ENCODE measurements at places on chromosomes 11 and 22.

DNA sequence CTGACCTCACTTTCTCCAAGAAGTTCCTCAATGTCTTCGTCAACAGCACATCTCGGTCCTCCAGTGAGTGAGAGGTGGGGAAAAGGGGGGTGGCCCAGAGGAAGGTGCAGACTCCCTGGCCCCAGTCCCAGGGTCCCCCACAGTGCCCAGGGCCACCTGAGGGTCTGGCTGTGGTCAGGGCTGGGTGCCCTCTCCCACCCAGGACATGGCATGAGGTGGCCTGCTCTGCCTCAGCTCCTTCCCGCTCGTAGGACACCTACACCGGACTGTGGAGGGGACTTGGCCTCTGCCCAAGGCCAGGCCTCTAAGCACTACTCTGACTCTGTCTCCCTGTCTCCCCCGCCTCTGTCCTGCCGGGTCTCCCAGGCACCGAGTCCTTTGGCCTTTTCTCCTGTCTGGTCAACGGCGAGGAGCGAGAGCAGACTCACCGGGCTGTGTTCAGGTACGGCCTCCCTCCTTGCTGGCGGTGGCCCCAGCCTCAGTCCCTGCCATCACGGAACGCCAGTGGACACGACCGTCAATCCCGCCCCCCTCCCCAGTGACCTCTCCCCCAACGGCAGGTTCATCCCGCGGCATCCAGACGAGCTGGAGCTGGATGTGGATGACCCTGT, 4.5 kb downstream of the MAPK8IP2 start:
- no peak for DNase-seq

DNA sequence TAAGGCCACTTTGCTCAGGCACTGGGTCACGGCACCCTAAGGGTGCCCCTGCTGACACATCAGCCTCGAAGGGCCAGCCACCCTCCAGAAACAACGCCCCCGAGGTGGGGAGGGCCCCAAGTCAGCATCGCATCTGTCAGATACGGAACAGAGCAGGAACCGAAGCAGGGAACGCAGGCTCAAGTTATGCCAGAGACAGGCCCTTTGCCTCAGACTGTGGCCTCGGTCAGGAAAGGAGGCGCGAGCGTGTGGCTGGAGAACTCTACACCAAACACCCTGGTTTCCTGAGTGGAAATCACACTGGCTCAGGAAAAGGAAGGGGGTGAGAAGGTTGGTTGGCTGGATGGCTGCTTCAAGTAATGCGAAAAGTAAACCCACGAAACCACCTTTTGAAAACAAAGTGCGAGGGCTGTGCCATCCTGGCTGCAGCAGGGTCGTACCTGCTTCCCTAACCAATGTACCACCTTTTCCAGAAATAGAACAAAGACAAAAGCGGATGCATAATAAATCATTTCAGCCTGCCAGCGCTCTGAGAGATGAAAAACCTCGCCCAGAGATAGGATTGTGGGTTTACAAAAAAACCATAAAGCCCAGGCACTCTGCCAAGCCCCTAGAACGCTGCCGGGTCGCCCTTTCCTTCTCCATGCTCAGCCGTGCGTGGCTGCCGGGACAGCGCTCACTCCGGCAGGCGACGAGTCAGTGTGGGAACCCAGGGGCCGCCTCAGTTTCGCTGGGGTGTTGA, 38.6 kb downstream of the TRMU start:
- DNase-seq: no peak

DNA sequence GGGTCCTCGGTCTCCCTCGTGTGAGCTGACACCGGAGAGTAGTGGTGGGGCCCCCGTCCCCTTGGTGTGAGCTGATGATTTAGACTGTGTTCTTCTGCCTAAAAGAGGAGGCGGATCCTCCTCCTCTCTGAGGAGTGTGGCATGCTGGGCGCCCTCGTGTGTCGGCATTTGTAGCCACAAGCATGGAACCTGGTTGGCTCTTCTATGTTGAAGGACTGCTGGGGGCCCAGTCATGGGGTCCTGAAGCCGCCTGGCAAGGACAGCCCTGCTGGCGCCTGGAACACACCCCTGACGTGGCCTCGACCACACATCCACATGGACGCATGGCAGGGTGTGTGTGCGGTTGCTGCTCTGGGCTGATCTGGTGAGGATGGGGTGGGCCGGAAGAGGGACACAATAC, 50.2 kb downstream of the AP2A2 start:
- DNase-seq: no peak

GRCh38 chr22:36753916-36754315, 22.0 kb downstream of the IFT27 start:
- DNase-seq: no peak

Data from lower leg skin (tissue), 4 donors.